ENCODE measurements at places on chromosomes 4 and X. TPM values are rescaled to one million over a fixed set of nuclear protein-coding genes. Genes with fewer than 3 reads are reported as not detected.

ACTRT1 gene
- total RNA-seq, result not detected

ERCC6L gene
- 10.3 TPM for total RNA-seq

HS3ST1 gene
- not detected for total RNA-seq

OTOP1 gene
- not detected for total RNA-seq

ZNF41 gene
- total RNA-seq, result 10.6 TPM

NMU gene
- total RNA-seq, result not detected

TCEAL2 gene
- not detected for total RNA-seq

ARMCX1 gene
- total RNA-seq, result 4.7 TPM

IL21 gene
- 0.52 TPM for total RNA-seq

LNX1 gene
- not detected for total RNA-seq

CHST7 gene
- total RNA-seq, result 2.5 TPM

USP17L13 gene
- total RNA-seq, result not detected

ARL9 gene
- total RNA-seq, result 0.16 TPM

CLDN22 gene
- total RNA-seq, result not detected

TBC1D1 gene
- total RNA-seq, result 79.4 TPM

ARR3 gene
- not detected for total RNA-seq

HOPX gene
- total RNA-seq, result 58.7 TPM

TMPRSS11B gene
- not detected for total RNA-seq

REPS2 gene
- total RNA-seq, result not detected

TECRL gene
- total RNA-seq, result not detected

NLGN4X gene
- total RNA-seq, result not detected

FRAS1 gene
- total RNA-seq, result 0.22 TPM

RASGEF1B gene
- 6.1 TPM for total RNA-seq

CDKL2 gene
- 0.83 TPM for total RNA-seq

JCHAIN gene
- not detected for total RNA-seq

THAP9 gene
- 3.5 TPM for total RNA-seq

XKRX gene
- total RNA-seq, result 0.43 TPM

ENPP6 gene
- total RNA-seq, result 0.40 TPM

NR3C2 gene
- 6.4 TPM for total RNA-seq

MAGEA8 gene
- total RNA-seq, result not detected

MSX1 gene
- total RNA-seq, result 0.16 TPM

IL3RA gene
- not detected for total RNA-seq

UGT2B7 gene
- not detected for total RNA-seq

MAGEB4 gene
- not detected for total RNA-seq

Measured in activated CD8-positive, alpha-beta T cell treated with anti-CD3 and anti-CD28 coated beads for 36 hours (primary cell).